ENCODE measurements at places on chromosomes 3 and 15.
A peak's percentile ranks its signal among the peaks of the same experiment; 100 is the strongest.

- no peak for DNase-seq
Observed at GRCh38 chr15:70156671-70157271, 59.1 kb upstream of the TLE3 start.

DNA sequence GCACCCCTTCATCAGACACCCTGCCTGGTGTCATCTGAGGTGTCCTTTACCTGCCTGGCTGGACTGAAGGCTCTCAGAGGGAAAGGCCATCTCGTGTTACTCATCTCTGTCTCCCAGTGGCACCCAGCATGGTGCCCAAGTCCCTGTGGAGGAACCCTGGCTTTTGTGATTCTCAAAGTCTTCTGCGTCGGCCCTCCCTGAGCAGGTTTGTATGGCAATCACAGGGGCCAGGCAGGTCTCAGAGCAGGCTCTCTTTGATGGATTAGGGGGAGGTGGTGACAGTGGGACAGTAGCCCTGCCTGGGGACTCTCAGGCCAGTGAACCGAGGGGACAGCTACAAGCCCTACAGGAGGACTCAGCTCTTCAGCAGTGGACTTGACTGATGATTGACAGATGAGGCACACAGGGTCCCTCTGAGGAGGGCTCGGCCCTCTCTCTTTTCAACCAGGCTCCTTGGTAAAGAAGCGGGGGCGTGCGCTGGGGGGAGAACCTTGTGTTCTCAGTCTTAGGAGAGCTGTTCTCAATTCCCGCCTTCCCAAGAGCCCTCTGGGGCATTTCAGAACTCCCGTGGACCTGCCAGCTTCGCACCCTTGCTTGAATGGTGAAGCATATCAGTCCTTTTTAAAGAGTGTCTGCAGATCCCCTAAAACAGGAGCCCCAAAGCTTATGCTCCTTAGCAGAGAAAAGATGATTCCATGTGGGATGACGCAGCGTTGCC is 108.3 kb downstream of the VGLL4 start:
- no peak for DNase-seq

DNA sequence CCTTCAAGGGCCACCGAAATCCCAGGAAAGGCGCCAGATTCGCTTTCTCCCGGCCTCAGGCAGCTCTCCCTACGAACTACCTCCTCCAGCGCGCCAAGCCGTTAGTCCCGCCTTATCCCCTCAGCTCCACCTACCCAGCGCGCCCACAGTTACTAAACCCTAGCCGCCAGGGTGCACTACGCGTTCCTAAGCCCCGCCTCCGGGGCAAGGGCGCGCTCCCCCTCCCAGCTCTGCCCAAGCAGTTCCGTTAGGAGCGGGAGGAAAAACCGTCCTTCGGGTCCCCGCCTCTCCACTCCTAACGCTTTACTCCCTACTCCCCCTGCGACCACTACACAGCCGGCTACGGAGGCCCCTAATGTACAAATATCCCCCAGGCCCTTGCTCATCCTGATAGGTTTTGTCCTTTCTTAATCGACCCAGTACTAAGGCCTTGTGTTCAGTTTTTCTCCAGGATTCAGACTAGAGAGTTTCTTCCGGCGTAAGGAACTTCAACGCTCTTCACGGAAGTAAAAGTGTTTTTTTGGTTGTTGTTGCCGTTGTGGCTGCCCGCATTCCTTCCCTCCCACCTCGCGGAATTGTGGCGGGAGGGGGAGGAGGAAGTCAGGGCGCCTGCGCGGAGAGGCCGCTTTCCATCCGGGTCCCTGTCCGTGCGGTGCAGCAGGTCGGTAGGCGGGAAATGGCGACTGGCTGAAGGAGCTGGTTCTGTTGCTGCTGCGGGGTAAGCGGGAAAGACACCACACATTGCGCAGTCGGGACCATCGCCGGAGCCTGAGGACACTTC is at the start of gene CTDSPL2:
Gene CTDSPL2 (plus strand): TSS at position 655 of the 781 bp plus-strand sequence. CDS start 31,386 bp downstream, outside the sequence.
- peak; percentile 89 for DNase-seq

- DNase-seq = no peak
Observed at GRCh38 chr3:16251316-16252085, 13.2 kb downstream of the DPH3 start.

- DNase-seq = peak; percentile 49
Observed at GRCh38 chr3:31980530-31981205, 394 bp downstream of the OSBPL10 start.

DNA sequence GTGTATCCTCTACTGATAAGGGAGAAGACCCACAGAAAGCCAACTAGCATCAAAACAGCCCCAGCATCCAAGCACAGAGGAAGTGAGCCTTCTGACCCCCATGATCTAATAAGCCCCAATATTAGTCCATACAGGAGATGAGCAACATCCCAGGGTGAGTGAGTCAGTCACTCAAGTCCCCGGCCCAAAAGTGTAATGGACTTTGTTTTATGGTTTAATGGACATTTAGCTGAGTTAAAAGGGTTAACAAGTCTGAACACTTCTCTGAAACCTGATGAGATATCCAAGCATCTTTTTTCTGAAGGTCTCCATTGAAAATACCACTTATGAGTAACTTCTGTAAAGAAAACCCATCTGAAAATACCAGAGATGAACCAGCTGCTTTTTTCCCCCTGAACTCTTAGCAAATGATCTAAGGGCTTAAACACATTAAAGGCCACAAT is 115.6 kb downstream of the GREM1 start:
- DNase-seq = no peak

- DNase-seq = no peak
Observed at GRCh38 chr3:99418709-99419108, 219.7 kb upstream of the COL8A1 start.

GRCh38 chr3:124826703-124827102 is 60.5 kb downstream of the ITGB5 start:
- no peak for DNase-seq

GRCh38 chr3:15347063-15347736 is 14.8 kb upstream of the SH3BP5 start:
- no peak for DNase-seq

DNA sequence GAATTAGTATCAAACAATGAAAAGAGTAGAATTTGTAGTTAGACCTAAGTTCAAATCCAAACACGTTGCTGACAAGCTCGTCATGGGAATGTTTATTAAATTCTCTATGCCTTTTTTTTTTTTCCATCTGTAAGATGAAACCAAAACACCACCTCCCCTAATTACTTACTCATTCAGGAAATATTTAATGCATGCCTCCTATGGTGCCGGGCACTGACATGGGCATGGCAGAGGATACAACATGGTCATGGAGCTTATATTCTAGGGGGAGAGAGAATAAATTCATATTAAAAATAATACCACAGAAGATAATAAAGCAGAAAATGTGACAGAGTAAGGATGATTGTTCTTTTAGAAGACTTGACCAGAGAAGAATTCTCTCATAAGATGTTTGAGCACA is 215.8 kb downstream of the RYR3 start:
- no peak for DNase-seq

DNA sequence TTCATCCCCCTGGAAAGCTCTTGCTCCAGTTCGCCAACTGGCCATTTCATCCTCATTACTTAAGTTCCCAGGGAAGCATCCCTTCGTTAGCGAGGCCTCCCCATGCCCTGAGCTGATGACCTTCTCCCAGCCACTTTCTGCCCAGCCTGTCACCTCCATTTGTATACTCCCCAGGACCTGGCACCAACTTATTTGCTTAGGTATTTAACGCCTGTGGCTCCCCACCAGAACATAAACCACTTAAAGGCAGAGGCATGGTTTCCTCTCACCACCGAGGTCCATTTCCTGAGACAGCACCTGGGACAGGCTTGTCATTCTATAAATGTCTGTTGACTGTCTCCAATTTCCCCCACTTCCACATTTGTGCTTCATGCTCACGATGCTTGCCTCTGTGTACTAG is 189.0 kb downstream of the ZNF621 start:
- DNase-seq = no peak

- no peak for DNase-seq
Observed at GRCh38 chr3:185075547-185075946, 77.3 kb downstream of the C3orf70 start.

DNA sequence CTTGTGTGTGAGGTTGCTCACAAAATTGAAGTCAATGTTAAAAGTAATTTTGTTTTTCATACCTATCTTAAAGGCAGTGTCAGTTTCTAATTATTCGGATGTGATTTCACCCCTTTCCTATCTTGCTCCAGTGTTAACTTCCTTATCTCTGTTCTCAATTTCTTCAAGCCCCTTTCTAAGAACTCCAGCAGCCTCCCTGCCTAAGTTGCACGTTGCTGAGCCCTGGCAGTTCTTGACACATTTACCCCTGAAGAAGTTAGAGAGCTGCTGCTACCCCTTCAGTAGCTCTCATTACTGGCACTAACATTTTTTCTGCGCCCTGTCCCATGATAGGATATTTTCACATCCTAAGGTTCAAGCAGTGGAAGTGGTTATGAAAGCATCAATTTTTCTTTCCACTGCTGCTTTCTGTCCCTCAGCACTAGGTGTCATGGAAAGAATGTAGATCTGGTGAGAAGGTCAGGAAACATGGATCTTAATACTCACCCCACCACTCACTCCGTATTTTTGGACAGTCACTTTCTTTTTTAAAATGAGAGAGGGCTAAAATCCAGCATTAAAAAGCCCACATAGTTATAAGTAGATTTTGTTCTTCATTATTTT is 62.9 kb downstream of the OPA1 start:
- no peak for DNase-seq

DNA sequence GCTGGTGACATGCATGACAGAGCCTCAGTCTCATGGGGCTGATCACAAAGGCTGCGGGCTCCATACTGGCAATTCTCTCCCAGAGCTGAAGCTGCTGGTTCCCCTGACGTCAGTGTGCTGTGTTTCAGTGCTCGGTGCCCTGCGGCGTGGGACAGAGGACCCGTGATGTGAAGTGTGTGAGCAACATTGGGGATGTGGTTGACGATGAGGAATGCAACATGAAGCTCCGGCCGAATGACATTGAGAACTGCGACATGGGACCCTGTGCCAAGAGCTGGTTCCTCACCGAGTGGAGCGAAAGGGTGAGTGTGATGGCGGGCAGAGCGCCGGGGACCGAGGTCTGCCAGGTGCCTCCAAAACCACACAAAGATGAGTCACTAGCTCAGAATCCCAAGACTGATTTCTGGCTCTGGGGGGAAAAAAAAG is 62.0 kb upstream of the NR2E3 start:
- DNase-seq = no peak

DNA sequence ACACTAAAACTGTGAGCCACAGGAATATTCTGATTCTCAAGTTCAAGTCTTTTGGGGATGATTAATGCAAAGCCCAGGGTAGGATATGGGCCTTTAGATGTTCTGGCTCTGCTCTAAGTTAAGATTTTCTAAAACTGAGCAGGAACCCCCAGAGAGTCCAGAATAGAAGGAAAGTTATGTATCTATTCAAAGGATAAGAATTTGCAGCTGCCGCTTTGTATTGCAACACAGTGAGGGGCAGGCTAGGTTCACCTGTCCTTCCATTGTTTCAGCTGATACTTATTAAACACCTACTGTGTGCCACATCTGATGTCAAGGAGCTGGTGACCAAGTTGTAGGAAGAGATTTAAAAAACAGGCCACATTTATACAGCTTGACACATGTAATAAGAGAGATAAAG is 290.4 kb downstream of the MAGI1 start:
- no peak for DNase-seq

DNA sequence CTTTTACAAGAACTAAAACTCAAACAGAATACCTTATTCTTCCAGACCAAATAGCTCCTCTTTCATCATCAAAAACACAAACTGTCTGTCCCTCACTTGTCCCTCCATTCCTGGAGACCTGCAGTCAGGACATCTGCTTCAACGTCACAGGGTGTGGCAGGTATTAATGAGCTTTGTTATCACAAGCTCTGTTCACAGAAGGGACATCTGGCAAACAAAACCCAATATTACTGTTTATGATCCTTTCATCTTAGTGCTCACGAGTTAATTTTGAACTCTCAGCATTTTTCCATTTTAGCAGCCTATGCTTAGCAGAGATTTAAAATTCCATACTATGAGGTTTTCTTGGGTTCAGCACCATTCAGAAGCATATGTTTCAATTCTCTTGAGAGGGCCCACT is 32.9 kb downstream of the AP3S2 start:
- no peak for DNase-seq

GRCh38 chr3:180359953-180360279 is 242.0 kb upstream of the TTC14 start:
- DNase-seq = no peak

DNA sequence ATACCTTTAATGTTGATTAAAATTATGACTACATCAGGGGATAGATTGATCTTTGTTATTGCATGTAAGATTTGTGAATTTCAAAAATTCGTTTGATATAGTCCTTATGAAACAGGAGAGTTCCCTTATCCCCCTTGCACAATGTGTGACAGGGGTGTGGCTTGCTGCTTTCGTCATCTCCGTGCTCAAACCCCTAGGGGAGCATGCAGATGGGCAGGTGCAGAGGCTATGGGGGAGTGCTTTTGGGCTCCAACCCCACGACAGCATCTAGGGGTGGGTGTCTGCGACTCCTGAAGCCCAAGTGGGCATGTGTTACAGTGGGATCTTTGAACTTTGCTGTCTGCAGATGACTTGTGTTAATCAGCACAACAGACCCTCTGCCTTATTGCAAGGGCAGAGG is 360.1 kb upstream of the GOLIM4 start:
- no peak for DNase-seq

- DNase-seq = no peak
Observed at GRCh38 chr15:31279221-31280045, 47.2 kb upstream of the KLF13 start.

GRCh38 chr3:76474632-76475031 is 565.3 kb upstream of the ROBO2 start:
- no peak for DNase-seq

DNA sequence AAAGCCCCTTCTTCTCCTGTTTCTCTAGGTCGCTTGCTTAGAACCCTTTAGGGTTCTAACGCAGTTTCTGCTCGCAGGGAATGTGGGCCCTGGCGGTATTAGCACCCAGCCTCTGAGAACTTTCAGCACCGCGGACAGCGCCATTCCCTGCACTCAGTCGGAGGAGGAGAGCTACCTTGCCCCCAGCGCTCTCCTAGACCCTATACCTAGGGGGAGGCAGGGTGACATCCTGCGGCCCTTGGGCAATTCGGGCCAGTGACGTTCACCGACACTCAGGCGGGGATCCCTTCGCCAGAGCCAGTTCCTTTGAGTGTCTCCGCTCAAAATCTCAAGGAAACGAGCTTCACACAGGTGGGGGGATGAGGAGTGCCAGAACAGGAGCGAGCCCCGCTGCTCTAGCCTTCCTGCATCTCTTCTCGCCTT is 1.3 kb downstream of the SLC7A14 start:
- peak; percentile 43 for DNase-seq

DNA sequence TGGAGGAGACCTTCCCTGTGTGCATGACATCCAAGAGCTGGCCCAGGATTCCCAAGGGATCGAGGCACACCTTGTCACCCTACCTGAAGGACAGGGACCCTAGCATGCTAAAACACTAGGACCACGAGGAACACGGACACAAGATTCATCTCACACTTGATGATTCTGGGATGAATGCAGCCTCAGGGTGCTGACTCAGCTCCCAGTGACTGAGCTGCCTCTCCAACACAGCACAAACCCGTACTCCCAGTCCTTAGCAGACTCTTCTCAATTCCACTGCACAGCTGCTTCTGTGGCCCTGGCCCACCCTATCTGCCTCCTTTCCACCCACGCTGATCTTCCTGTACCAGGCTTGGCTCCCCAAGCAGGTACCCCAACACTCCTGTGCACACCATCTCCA is 9.1 kb upstream of the OXTR start:
- no peak for DNase-seq

Data from stimulated activated CD4-positive, alpha-beta T cell treated with anti-CD3 and anti-CD28 coated beads, Interleukin-12 subunit alpha, Interleukin-12 subunit beta, amount 100 ng/mL, for 4 hours (primary cell).